ENCODE measurements at places on chromosomes 6 and 20. TPM values are rescaled to one million over a fixed set of nuclear protein-coding genes. Genes with fewer than 3 reads are reported as not detected.

DNA sequence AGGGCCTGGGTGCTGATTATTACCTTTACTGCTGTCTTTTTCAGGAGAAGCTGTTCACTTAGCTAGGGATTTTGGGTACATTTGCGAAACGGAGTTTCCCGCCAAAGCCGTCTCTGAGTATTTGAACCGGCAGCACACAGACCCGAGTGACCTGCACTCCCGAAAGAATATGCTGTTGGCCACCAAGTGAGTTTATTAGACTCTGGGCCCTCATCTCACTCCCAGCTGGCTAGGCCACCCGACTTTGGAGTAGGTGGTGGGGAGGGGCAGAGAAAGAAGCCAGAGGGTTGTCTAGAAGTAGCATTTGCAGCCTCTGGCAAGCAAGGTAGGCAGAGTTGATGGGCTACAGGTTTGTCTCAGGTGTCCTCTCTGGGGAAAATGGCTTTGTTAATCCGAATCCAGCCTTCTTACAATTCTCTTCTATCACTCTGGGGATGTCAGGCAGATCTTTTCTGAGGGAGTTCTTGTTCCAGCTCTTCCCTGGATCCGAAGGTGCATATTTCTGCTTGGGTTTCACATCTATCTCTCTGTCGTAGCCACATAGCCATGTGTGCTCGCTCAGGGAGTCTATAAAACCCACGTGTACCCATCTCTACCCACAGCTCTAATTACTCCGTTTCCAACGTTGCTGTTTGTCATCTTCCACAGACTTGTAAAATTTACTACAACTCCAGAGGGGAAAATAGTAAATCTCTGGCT is 21.6 kb downstream of the TFAP2B start:
- DNase-seq, result no peak

- peak; percentile 51 for DNase-seq
These were observed 996 bp upstream of the PRDM1 start for GRCh38 chr6:106084989-106085691.

GRCh38 chr6:35754452-35755277 is 17.8 kb downstream of the ARMC12 start:
- DNase-seq, result no peak

GRCh38 chr6:152160346-152160745 is 352.9 kb downstream of the ESR1 start:
- peak; percentile 16 for DNase-seq

DNA sequence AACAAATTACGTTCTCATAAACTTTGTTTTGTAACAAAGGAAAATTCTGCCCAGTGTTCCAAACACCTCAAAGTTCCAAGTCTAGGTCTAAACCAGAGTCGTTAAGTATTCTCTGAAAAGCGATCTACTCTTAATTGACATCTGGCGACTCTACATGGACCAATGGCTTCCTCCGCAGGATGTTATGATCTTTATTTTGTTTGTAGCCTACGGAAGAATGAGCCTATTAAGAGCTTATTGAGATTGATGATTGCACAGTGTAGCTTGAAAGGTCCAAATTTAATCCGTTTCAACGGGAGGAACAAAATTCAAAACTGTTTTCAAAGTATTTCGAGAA is 61.1 kb downstream of the FAM217A start:
- no peak for DNase-seq

DNA sequence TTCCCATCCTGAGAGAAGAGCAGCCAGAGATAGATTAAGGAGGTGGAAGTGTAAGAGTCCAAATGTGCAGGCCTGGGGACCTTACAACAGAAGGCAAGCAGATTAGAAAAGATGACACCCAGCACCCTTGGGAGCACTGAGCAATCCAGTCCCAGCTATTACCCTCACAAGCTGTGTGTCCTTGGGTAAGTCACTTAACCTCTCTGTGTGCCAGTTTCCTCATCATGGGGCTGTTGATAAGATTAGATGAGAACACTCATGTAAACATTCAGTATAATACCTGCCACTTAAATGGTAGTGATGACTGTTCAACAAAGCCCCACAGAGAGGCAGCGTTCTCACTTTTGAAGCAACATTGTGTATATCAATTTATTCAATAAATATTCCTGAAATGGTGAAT is 114.8 kb upstream of the CST7 start:
- DNase-seq, result no peak

- DNase-seq, result no peak
These were observed 19.5 kb downstream of the LRRC1 start for GRCh38 chr6:53814353-53814752.

- DNase-seq, result peak; percentile 24
These were observed 13.5 kb upstream of the CD2AP start for GRCh38 chr6:47464052-47464451.

- no peak for DNase-seq
These were observed 110.6 kb downstream of the MAP7 start for GRCh38 chr6:136439514-136440190.

- DNase-seq, result no peak
These were observed 38.5 kb upstream of the TXLNB start for GRCh38 chr6:139330306-139330705.

- peak; percentile 54 for DNase-seq
These were observed 556 bp upstream of the SCAF8 start for GRCh38 chr6:154732538-154733182.

DNA sequence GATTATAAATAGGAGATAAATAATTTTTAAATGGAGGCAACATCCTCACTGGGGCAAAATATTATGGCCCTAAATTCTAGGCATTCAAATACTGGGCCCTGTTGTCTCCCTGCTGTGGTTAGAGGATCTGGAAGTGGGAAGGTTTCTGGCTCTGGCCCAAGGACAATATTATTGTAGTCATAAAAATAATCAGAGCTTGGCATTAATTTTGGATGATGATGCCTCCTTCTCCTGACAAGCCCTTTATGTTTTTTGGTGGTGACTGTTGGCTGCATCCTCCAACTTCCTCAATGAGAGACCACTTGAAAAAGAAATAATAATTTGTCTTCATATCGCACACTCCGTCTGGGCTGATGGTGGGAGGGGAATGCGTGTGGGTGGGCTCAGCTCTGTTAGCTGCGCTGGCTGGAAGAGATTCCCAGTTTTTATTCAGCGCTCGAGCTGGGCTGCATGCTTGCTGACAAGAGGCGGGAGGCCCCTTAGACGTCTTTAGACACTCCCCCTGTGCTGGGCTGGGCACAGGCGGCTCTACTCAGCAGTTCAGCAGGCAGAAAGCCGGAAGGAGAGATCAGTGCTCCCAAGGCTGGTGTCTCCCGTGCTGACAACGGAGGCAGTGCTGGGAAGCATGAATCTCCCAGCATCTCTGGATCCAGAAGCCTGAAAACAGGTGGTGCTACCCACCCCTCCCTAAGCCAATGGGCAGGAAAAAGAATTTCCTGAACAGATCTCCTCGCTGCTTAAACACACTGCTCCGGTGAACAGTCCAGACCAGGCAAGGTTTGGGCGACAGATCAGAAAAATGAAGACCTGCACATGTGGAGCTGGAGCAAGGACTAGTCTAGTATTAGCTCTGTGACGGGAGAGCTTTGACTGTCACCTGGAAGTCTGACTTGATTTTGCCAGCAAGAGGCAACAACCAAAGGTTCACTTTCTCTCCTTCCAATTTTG is 97.7 kb downstream of the SYCP2 start:
- DNase-seq, result peak; percentile 68

DNA sequence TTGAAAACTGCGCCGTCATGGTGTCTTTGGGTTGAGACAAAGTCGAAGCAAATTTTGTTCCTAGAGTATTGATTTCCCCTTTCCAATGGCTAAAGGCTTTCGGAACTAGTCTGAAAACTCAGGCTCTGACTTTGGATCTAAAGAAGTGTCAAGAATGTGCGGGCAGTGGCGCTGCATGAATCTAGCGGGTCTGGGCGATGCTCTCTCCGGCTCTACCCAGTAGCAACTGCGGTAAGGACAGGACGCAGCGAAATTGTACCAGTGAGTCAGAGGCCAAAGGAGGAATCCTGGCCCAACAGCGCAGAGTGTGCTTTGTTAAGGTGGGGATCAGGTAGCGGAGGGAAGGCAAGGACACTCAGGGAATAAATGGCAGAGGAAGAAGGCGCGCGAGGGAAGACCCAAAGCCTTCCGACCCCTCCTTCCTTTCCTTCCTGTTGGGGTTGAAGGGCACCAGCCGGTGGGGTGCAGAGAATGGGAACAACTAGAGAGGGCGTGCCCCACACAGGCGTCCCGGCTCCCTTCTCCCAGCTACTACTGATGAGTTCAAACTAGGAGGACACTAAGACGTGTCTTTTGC is 32.1 kb downstream of the HLA-F start:
- DNase-seq, result no peak

The GSTA3 gene
- total RNA-seq, result not detected

The SLC24A3 gene
- not detected for total RNA-seq

The F13A1 gene
- total RNA-seq, result not detected

The HAO1 gene
- total RNA-seq, result not detected

The ENPP5 gene
- 27.0 TPM for total RNA-seq

Measured in mammary epithelial cell (primary cell).